ENCODE measurements at places on chromosomes 1 and 21. TPM values are rescaled to one million over a fixed set of nuclear protein-coding genes. Genes with fewer than 3 reads are reported as not detected.

The ALG6 gene
- 11.6 TPM for total RNA-seq

The HPCA gene
- total RNA-seq, result not detected

The LAMB3 gene
- 11.3 TPM for total RNA-seq

The AADACL3 gene
- not detected for total RNA-seq

The CD244 gene
- 1.1 TPM for total RNA-seq

The OTUD7B gene
- total RNA-seq, result 15.3 TPM

The HRNR gene
- not detected for total RNA-seq

The GPR89B gene
- 20.9 TPM for total RNA-seq

The CRYBG2 gene
- not detected for total RNA-seq

The SYPL2 gene
- total RNA-seq, result 0.19 TPM

The MTOR gene
- 38.0 TPM for total RNA-seq

The ACTL8 gene
- not detected for total RNA-seq

The SPRR2F gene
- total RNA-seq, result not detected

All from regular cardiac myocyte (primary cell).